ENCODE measurements at places on chromosomes 11 and 22. TPM values are rescaled to one million over a fixed set of nuclear protein-coding genes. Genes with fewer than 3 reads are reported as not detected.

SLC22A12 gene
- total RNA-seq = not detected

LDLRAD3 gene
- 25.8 TPM for total RNA-seq

VWCE gene
- total RNA-seq = 0.39 TPM

APOA1 gene
- total RNA-seq = not detected

OR51E1 gene
- total RNA-seq = not detected

EFCAB6 gene
- total RNA-seq = 0.34 TPM

E2F8 gene
- total RNA-seq = 6.0 TPM

NCF4 gene
- total RNA-seq = not detected

KRTAP5-1 gene
- not detected for total RNA-seq

BCO2 gene
- total RNA-seq = 1.9 TPM

RAB38 gene
- 1.0 TPM for total RNA-seq

OVCH2 gene
- total RNA-seq = not detected

OVOL1 gene
- total RNA-seq = not detected

PGA3 gene
- not detected for total RNA-seq

PTGDR2 gene
- 0.09 TPM for total RNA-seq

INPP5J gene
- total RNA-seq = 0.58 TPM

KLHL22 gene
- 9.9 TPM for total RNA-seq

SHANK2 gene
- 8.5 TPM for total RNA-seq

STK33 gene
- 4.0 TPM for total RNA-seq
